ENCODE measurements at places on chromosomes 2 and 18.

DNA sequence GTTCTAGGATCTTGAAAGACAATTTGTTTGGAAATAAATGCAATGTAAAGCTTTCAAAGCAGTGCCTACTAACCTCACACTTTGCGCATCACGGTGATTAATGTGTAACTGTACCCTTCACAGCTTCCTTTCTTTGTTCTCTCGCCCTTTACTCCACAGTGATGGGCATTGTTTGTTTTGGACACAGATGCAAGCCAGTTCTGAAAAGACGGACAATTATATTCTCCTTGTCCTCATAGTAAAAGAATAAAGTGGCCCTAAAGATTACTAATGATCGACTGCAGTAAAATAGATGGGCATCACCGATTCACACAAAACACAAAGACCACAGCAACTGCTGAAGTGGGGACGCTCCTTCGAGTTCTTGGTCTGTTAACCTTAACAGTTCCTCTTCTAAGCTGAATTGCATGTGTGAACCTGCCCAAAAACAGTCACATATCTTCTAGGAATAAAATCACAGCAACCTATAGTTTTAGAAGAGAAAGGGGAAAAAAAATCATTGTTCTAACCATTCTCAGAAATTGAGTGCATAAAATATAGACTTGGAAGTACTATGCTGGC is 7.7 kb downstream of the L3MBTL4 start:
- DNase-seq: no peak

DNA sequence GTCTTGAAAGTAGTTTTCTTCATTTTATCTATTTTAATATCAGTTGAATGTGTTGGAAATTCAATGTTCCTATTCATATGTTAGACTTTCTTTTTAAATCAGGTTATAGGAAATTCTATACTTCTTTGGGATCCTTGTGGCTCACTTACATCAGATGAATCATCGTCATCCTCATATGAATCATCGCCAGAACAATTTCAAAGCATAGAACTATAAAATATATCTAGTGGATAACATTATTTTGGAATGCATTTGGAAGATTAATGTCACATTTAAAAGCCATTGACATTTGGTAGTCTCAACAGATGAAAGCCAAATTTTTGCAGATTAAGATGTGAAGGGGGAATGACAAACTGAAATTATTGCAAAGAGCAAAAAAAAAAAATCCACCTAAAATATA is 94.1 kb downstream of the FAM161A start:
- no peak for DNase-seq

DNA sequence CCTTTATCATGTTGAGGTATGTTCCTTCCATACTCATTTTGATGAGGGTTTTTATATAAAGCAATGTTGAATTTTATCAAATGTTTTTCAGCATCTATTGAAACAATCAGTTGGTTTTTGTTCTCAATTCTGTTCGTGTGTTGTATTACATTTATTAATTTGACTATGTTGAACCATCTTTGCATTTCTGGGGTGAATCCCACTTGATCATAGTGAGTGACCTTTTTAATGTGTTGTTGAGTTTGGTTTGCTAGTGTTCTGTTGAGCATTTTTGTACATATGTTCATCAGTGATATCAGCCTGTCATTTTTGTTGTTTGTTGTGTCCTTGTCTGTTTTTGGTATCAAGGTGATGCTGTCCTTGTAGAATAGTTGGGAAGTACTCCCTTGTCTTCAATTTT is 110.9 kb downstream of the MYO3B start:
- no peak for DNase-seq

DNA sequence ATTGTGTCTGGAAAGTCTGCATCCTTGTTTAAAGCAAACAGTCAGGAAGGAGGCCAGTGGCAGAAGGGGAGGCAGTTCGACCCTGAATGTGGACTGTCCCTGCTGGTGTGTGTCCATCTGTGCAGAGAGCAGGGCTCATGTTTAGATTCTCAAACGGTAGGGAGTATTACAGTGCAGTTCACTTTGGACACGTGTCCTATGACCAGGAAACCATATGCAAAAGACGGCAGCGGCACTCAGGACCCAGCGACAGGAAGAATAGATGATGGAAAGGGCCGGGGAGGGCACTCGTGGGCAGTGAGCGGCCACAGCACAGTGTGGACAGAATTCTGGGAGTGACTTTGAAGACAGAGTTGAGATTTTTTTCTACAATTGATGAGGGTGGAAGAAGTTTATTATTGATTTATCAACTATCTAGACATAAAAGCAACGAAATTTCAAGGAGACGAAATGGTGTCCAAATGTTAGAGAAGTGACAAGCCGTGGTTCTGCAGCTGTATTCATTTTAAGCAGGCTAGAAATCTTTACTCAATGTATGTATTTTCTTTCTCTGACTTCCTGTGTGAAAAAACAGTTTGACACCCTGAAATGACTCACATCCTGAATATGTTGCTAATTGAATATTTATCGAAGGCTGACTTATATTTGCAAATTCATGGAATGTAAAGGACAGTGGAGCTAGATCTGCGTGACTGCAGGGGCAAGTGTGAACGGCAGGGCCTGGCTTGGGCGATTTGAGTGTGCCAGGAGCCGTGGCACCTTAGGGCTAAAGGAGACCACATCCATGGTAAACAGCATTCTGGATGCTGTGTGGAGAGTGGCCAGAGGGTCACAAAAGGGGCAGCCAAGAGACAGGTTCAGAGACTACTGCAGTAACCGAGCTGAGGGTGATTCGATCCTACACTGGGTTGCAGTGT is 214.2 kb downstream of the PTGR3 start:
- DNase-seq: no peak

- DNase-seq: no peak
Measured at GRCh38 chr2:225019105-225019504, 23.2 kb downstream of the DOCK10 start.

DNA sequence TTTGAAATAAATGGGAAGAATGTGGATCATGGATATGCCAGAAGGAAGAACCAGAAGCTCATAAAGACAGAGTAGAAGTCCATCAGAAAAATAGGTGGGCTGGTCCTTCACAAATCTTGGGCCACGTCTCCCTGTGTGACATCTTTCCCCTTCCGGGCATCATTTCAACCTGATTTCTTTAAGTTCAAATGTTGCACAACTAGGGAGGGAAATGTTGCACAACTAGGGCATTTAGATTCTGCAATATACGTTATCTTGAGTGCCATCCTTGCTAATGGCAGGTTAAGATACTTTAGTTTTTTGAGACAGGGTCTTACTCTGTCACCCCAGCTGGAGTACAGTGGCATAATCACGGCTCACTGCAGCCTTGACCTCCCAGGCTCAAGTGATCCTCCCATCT is 129.6 kb downstream of the CERS6 start:
- no peak for DNase-seq

- DNase-seq: no peak
Measured at GRCh38 chr18:26516964-26517363, 31.4 kb downstream of the KCTD1 start.

DNA sequence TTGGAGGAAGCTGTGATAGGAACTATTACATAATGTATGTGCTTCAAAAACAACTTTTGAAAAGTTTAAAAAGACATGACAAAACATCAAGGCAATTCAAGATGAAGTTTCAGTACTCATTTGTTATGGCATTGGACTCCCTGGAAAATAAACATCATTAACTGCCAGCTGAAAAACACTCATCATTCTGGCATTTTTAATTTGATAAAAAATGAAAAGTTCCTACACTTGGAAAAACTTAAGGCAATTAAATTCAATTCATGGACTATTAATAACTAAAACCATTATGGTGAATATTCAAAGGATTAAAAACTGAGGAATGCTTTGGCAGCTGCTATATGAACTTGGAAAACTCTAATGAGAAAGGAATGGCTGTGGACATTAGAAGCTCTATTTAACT is 8.5 kb downstream of the TYW5 start:
- no peak for DNase-seq

DNA sequence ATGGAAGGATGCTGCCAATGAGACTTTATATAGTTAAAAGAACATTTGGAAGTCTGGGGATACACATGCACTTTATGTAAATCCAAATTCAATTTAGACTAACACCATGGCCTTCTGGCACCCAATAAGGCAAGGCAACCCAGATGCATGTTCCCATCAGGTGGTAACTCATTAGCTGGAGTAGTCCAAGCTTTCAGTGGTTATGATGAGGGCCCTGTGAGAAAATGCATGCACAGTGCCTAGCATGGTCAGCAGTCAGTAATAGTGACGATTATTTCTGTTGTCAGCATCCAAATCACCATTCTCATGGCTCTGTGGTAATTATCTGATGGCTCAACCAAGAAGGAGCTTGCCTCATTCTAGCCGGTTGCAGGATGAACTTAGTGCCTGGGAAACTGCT is 70.3 kb upstream of the CTLA4 start:
- DNase-seq: no peak

DNA sequence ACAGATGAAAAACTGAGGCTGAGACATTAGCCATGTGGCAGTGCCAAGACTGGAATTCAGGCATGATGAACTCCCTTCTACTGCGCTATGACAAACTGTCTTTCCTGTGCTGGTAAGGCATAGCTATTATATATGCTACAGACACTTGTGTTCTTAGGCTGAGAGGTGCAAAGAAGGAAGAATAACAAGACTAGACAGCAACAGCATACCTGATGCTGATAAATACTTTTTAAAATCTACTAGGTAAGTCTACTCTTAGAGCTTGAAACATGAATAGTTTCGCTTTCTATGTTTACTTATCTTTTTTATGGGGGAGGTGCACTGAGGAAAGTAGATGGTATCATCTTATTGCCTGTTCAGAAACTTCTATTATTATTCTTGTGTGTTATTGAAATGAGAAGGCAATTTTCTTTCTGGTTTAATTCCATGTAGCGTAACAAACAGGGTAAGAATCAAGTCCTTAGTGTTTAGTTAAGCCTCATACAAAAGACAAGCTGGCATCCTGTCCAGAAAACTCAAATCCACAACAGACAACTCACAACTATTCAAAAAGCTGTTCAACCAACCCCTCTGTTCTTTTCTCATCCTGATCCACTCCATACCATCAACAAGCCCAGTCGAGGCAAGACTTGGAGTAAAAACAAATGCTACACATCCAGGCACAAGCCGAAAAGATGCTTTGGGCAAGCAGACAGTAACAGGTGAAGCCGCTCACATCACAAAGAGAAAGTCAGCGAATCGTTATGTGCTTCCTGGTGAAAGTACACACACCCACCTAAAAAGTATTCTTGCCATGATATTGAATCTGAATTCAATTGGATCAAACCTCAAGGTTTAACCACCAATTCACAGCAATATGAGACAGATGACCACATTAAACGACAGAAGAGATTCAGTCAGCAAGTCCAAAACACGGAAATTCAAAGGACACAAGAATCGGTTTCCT is 1.5 kb downstream of the TTC32 start:
- no peak for DNase-seq

DNA sequence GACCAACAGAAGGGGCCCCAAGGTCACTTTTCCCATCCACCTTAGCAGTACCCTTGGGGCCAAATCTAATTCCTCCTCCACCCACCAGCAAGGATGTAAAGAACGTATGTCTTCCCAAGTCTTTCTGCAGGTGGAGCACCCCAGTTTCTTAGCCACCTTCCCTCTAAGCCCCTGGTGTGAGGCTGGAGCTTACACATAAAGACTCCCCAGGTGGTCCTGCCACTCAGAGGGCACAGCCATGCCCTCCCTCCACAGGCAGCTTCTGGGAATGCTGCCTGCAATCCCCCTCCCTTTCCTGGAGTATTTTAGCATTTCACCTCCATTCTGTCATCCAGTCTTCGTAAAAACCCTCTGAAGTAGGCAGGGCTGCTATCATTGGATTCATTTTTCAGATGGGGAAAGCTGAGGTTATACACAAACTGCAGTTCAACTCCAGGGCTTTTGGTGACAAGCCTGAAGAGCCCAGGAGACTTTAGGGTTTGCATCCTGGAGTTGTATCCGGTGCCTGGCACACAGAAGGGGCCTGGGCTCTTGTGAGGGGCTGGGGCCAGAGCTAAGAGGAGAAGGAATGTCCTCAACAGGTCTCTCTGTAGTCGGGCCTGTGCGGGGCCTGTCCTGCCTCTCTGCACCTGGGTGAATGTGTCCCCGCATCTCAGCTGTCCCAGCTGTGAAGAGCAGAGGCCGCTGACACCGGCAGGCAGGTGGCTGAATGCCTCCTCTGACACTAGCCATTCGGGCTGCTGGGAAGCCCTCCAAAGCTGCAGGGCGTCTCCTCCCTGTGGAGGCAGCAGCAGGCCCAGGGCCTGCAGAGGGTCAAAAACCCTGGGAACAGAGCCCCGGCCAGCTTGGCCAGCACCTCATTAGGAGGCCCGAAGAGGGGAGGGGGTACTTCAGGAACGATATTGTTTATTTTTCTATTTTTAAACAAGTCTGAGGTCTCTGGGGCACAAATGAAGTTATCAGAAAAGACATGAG is 27.6 kb downstream of the CIB4 start:
- no peak for DNase-seq

DNA sequence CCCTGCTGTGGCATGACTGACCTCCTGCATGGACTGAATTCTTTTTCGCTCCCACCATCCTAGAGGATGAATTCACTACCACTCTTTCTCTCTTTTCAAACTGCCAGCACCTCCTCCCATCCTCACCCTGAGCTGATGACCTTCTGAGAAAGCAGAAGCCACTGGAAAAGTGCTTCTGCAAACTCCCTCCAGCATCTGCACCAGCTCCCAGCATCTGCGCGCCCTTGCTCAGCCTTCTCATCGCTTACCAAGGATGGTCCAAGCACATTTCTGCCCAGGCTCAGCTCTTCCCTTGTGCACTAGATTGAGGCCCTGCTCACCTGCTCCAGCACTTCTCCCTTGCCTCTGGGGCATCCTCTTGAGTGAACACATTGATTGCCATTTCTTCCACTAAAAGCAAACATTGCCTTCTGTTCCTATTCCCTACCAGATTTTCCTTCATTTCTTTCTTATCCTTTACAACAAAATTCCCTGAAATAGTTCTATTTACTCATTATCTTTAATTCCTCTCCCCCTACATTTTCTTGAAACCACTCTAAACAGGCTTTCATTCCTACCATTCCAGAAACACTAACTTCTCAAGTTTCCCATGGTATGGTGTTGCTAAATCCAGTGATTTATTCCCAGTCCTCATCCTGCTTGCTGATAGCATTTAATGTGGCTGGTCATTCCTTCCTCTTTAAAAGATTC is 42.7 kb upstream of the IL1RL1 start:
- DNase-seq: no peak

DNA sequence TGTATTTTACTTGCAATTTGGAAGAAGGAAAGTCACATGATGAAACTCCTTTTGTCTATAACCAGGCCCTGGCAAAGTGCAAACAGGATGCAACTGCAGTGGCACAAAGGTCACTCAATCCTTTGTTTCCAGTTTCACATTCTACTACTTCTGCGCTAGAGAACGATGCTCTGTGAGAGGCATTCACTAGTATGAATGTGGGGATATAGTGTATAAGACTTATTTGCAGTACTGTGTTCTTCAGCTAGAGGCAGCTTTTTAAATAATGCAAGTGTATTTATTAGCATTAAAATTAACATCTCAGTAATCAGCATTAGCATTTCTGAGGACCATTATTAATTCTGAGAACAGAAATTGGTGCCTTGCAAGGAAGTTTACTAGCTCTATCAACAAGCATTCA is 68.9 kb downstream of the PRPF40A start:
- DNase-seq: no peak

DNA sequence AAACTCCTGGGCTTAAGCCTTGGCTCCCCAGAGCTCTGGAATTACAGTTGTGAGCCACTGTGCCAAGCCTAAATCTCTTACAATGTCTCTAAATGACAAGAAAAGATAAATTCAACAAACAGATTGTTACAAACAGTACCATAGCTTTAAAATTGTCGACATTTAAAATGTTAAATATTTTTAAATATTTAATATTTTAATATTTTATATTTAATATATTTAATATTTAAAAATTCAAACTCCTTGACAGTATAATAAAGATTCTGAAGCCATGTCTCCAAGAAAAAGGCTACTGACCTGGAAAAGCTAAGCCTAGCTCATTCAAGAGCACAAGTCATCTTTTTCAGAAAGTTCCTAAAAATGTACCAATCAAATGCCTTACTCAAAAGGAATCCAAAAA is 75.3 kb downstream of the INPP5D start:
- DNase-seq: no peak
